ENCODE measurements at places on chromosomes 7 and 10.

- DNase-seq, result no peak
Measured at GRCh38 chr7:131999193-131999592, 442.8 kb upstream of the PODXL start.

DNA sequence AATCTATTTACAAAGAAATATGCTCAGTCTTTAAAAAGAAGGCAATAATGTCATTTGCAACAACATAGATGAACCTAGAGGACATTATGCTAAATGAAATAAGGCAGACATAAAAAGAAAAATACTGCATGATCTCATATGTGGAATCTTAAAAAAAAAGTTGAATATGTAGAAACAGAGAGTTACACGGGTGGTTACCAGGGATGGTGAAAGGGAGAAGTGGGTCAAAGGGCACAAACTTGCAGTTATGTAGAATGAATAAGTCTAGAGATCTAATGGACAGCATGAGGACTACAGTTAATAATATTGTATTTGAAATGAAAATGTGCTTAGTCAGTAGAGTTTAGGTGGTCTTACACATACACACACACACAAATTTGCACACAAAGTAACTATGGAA is 88.2 kb upstream of the CCDC71L start:
- no peak for DNase-seq

- no peak for DNase-seq
Measured at GRCh38 chr10:116247691-116248090, 25.3 kb downstream of the GFRA1 start.

DNA sequence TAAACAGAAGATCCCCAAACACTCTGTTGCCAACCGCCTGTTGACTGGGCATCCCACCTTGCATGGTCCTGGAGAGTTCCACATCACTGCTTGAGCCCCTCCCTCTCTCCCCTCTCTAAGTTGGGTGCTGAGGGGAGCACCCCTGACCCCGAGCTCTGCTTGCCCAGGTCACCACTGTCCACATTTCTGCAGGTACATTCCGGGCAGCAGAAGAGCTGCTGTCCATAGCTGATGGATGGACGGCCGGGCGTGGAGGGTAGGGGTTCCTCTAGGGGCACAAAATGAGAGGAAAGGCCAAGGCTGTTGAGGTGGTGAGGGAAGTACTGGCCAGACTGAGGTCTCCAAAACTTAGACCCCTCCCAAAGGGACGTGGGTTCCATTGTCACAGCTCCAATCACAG is 227.4 kb upstream of the PPP2R2D start:
- DNase-seq, result no peak

GRCh38 chr10:22874189-22874854 is 53.5 kb upstream of the ARMC3 start:
- no peak for DNase-seq

GRCh38 chr10:12419262-12419847 is 70.0 kb downstream of the CAMK1D start:
- DNase-seq, result no peak

- DNase-seq, result no peak
Measured at GRCh38 chr7:149254181-149254858, 7.7 kb upstream of the ZNF783 start.

Data from left ventricle myocardium inferior (tissue), 1 donor.